ENCODE measurements at places on chromosomes 2 and 18.

GRCh38 chr2:11827547-11827946 is 81.1 kb downstream of the LPIN1 start:
- DNase-seq: no peak

GRCh38 chr2:168348076-168348475 is 100.7 kb upstream of the STK39 start:
- peak; percentile 63 for DNase-seq

GRCh38 chr18:42545825-42546224 is 569.7 kb downstream of the RIT2 start:
- DNase-seq: peak; percentile 43

- no peak for DNase-seq
Measured at GRCh38 chr2:177327009-177327408, 62.5 kb upstream of the NFE2L2 start.

- no peak for DNase-seq
Measured at GRCh38 chr2:70062270-70062669, 25.0 kb upstream of the PCBP1 start.

DNA sequence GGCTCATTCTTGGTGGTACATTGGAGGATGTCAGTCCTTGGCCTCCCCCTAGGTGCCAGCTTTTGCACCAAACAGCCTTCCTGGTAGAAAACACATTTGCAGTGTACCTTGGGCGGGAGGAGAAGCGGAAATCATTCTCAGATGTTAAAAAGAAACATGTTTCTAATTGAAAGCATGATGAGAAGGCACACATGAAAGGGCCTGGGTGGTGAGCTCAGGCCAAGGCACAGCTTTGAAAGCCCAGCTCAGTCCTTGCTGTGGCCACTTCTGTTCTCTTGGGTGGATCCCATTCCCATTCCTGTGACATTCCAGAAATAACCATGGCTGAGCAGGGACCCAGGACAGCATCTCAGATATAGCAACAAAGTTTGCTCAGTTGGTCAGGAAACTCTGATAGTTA is 71.5 kb downstream of the LTBP1 start:
- DNase-seq: no peak

- DNase-seq: no peak
Measured at GRCh38 chr18:28075501-28075900, 101.4 kb downstream of the CDH2 start.

DNA sequence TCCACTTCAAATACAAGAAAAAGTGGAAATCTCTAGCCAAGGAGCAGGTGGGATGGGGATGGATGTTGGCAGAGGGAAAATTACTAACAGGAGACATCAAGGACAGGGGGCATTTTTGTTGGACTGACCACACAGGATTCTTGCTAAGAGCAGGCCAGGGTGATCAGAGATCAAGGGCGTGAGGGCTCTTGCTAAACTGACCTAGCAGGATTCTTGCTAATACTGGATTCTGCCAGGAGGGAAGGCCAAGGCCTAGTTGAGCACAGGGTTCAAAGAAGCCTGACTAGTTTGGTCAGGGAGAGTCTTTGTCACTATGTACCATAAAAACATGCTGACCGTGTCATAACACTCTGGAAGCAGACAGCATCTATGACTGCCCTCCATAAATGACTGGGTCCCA is 442.7 kb downstream of the PID1 start:
- DNase-seq: no peak

DNA sequence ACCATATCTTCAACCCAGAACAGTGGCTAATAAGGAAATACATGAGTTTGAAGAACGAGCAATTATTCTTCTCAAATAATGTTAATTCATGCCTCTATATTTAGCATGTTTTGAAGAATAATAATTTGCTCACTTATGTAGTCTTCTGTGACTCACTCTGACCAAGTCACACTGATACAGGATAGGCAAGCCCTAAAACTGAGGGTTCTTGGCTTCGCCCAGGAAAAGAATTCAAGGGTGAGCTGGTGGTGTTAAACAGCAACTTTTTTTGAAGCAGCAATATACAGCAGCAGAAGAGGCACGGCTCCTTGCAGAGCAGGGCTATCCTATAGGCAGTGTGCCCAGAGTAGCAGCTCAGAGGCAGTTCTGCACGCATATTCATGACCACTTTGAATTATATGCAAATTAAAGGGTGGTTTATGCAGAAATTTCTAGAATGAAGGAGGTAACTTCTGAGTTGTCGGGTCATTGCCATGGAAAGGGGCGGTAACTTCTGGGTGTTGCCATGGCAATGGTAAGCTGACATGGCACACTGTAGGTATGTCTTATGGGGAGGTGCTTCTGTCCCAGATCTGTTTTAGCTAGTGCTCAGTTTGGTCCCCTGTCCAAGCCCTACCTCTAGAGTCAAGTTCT is 200.6 kb downstream of the RND3 start:
- DNase-seq: no peak

DNA sequence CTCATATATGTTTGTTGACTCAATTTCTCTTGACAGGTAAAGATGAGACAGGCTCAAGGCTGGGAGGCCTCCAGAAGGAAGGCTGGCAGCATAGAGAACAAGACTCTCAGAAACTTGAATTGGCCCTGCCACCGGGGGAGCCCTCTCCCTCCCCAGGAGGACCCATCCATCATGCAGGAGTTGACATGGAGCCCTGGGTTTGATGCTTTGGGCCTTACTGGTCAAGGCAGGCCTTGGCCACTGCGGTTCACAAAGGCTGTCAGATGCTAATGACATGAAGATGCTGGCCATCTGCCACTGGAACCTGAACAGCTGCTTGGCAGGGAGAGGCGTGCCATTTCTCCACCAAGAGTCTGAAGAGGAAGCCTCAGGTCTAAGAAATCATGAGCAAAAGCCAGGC is 193.6 kb downstream of the MTCL1 start:
- no peak for DNase-seq

DNA sequence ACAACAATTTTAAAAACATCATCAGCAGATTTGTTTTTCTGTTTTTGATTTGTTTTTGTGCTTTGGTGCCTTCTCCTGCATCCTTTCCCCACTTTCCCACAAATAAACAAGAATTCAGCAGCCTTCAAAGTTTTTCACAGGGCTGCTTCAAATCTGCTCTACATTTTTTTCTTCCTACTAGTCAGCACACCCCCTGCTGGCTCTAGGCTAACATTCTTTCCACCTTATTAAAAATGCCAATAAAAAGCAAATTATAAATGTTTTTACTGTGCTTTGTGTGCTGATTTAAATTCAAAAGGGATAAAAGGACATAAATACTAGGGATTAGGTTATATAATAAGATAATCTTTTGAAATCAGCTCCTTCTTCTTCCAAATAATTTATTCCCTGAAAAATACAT is 6.2 kb upstream of the CNTNAP5 start:
- DNase-seq: no peak

DNA sequence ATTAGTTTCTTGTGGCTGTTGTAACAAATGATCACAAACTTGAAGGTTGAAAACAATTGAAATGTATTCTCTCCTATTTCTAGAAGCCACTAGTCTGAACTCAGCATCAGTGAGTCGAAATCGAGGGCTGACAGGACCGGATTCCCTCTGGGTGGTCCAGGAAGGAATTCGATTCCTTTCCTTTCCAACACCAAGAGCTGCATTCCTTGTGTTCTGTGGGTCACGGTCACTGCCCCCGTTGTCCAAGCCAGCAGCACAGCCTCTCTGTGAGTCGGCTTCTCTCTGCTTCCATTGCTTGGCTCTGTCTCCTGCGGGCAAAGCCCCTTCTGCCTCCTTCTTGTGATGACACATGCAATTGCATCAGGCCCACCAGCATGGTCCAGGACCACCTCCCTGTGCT is 67.3 kb downstream of the SMIM21 start:
- DNase-seq: no peak

DNA sequence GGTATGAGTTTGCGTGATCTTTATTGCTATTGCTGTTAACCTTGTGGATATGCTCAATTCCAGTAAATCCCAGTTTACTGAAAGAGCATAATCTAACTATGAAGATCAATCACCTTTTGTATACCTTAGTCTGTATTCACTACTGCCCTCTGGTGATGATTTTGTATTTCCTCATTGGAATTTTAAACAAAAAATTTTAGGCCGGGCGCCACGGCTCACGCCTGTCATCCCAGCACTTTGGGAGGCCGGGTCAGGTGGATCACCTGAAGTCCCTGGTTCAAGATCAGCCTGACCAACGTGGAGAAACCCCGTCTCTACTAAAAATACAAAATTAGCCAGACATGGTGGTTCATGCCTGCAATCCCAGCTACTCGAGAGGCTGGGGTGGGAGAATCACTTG is 5.1 kb downstream of the COMMD1 start:
- DNase-seq: no peak

- no peak for DNase-seq
Measured at GRCh38 chr18:41753826-41754225, 201.2 kb upstream of the PIK3C3 start.

- peak; percentile 79 for DNase-seq
Measured at GRCh38 chr18:75923169-75923568, 495.7 kb upstream of the SMIM21 start.

DNA sequence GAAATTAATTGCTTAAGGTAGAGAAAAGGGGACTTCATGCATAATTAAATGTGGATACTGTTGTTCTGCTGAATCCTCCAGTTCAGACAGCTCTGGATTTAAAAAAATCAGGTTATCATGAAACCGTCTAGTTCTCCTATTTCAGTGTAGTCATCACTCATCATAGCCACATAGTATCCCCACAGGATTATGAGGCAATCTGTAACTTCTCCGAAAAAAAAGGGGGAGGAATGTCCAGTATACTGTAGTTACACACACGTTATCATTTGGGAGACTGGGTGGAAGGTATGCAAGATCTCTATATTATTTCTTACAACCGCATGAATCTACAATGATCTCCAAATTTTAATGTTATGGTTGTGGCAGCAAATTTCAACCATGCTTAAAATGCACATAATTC is 114.0 kb downstream of the HIBCH start:
- no peak for DNase-seq

GRCh38 chr2:90207454-90208058 is 1516.1 kb downstream of the RPIA start:
- peak; percentile 57 for DNase-seq

- DNase-seq: no peak
Measured at GRCh38 chr18:44786688-44787087, 106.0 kb downstream of the SETBP1 start.

DNA sequence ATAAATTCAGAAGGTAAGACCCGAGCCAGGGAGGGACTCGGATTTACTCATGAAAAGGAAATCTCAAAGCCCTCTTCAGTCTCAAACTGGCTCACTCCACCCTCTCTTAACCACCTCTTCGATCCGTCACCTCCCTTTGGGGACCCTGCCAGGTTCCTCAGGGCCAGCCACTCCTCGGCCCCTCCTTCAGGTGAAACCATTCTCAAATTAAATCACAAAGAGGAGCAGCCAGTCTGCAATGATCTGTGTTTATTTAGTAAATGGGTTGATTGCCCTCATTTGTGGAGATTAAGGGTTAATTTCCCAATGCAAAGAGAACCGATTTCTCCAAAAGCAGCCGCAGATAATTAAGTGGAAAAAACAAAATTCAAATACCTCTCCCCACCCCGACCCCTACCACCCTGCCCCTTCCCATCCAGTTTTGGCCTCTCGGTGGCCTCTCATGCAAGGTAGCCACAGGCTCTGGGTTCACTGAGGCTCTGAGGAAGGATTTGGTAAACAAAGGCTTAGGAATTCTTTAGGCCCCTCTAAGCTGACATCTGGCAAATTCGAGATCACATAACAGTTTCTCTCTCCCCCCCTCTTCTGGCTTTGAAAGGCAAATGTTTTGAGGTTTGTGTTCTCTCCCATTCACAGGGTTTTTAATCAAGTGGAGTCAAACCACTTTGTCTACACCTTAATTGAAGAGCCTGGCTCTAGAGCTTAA is 10.3 kb upstream of the FZD7 start:
- DNase-seq: no peak

DNA sequence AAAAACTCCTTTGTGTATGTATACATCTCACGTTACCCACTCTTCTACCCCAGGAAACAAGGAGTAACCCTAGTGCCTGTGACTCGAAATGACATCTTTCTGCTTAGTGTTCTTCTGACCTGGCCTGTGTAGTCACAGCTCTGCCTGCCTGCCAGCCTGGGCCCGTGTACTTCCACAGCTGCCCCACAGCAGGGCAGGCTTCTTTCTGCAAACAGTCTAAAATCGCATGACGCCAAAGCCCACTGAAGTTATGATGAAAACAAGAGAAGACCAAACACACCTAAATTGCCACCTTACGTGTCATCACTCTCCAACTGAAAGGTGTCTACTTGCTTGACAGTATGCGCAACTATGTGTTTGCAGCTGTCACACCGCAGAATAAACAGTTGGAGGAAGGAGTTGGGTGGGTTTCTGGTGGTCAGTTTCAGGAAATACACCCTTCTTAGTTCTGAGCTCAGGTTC is 1.5 kb downstream of the GAREM1 start:
- peak; percentile 27 for DNase-seq

DNA sequence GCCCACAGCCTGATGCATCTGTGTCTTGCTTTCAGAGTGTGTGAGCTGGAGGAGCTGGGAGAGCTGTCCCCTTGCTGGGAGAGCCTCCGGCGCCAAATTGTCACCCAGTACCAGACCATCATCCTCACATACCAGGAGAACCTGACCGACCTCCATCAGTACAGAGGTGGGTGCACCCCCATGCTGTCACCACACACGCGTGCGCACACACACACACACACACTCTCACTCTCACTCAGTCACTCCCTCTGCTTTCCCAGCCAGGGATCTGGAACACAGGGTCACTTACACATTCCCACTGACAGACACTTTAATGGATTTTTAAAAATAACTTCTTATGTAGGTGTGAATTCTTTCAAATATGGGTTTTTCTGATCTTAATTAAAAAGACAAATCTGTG is 64.5 kb downstream of the COA5 start:
- DNase-seq: no peak

GRCh38 chr18:5710676-5711075 is 166.9 kb upstream of the EPB41L3 start:
- no peak for DNase-seq

- no peak for DNase-seq
Measured at GRCh38 chr2:41994233-41994637, 53.6 kb upstream of the PKDCC start.

GRCh38 chr2:6933911-6934310 is 16.7 kb downstream of the RNF144A start:
- no peak for DNase-seq

DNA sequence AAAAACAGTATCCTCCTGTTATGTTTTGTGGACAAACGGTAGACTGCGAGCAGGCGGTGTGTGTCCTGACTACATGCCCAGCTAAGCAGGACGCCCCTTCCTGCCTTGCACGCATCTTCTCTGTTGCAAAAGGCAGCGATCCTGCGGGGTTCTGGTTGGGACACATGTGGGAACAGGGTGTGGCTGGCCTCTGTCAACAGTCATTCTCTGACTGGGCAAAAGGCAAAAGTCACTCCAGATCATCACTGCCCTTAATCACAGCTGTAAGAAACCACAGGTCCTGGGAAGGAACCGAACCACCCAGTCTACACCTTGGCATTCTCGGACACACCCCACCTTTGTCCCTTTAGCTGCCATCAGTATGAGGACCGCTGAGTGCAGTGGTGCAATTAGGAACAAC is 44.3 kb upstream of the TMEM87B start:
- DNase-seq: no peak
